Astrocyte of the hippocampus (primary cell): ENCODE measurements at places on chromosomes 11 and 22.
A peak's percentile ranks its signal among the peaks of the same experiment; 100 is the strongest.

DNA sequence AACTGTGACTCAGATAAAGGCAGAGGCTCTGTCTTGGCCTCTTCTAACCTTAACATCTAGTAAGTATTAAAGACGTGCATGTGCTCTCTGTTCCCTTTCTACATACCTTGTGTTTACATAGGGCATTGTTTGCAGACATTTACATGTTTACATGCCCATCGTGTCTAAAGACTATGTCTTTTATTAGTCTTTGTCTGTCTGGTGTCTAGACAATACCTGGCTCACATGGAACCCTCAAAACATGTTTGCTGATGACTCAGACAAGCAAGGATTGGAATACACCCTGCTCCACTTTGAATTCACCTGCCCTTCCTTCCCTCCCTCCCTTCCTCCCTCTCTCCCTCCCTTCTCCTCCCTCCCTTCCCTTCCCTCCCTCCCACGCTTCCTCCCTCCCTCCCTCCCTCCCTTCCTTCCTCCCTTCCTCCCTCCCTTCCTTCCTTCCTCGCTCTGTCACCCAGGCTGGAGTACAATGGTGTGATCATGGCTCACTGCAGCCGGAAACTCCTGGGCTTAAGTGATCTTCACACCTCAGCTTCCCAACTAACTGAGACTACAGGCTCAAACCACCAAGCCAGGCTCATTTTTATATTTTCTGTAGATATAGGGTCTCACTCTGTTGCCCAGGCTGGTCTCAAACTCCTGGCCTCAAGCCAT, 23.7 kb upstream of the SORL1-AS1 start:
- DNase-seq: no peak

GRCh38 chr11:20088397-20089225, 71.7 kb downstream of the DBX1 start:
- DNase-seq: peak; percentile 63

DNA sequence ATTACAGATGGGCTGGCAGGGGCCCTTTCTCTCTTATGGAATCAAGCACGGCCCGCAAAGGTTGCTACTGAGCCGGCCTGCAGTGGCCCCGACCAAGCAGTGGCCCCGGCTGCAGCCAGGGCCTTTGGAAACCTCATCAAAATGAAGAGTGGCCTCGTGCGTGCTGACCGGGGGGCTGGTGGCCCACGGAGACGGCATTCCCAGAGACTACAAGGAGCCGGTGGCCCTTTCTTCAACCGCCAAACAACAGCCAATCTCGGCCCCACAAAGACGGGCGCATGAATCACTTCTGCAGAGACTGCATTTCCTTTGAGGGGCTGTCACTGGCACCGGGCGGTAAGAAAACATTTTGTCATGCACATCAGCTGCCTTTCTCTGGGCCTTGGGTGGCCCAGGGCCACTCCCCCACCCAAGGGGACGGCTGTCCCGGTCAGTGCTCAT, 43.1 kb upstream of the FGF3 start:
- peak; percentile 60 for DNase-seq

- DNase-seq: no peak
Observed at GRCh38 chr11:11533751-11534150, 88.1 kb downstream of the GALNT18 start.

GRCh38 chr11:60705895-60706294, 6.5 kb downstream of the MS4A8 start:
- no peak for DNase-seq

- DNase-seq: no peak
Observed at GRCh38 chr11:94194712-94195111, 66.1 kb downstream of the PANX1 start.

GRCh38 chr11:1628506-1629325, 859 bp upstream of the KRTAP5-5 start:
- DNase-seq: peak; percentile 70

GRCh38 chr22:31346733-31347250, 646 bp upstream of the PATZ1 start:
- peak; percentile 65 for DNase-seq

- DNase-seq: no peak
Observed at GRCh38 chr22:24450610-24451009, 23.2 kb downstream of the ADORA2A start.

- DNase-seq: no peak
Observed at GRCh38 chr11:44985721-44986120, 35.0 kb upstream of the TP53I11 start.

DNA sequence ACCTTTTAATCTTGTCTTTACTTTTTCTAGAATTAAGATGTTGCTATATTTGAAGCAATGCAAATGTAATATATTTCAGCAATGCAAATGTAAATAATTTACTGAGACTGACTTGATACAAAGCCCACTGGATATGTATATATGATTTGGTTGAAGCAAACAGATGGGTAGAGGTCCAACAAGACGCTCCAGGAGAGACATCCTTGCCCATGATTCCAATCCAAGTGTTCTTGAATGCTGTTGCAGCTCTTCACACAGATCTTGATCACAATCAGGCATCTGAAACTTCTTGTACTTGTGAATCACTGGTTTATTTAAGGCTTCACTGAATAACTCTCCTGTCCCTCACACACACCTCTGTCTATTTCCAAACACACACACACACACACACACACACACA, 507.0 kb downstream of the LRRC4C start:
- no peak for DNase-seq

- no peak for DNase-seq
Observed at GRCh38 chr22:50640857-50641647, 13.1 kb upstream of the ARSA start.

DNA sequence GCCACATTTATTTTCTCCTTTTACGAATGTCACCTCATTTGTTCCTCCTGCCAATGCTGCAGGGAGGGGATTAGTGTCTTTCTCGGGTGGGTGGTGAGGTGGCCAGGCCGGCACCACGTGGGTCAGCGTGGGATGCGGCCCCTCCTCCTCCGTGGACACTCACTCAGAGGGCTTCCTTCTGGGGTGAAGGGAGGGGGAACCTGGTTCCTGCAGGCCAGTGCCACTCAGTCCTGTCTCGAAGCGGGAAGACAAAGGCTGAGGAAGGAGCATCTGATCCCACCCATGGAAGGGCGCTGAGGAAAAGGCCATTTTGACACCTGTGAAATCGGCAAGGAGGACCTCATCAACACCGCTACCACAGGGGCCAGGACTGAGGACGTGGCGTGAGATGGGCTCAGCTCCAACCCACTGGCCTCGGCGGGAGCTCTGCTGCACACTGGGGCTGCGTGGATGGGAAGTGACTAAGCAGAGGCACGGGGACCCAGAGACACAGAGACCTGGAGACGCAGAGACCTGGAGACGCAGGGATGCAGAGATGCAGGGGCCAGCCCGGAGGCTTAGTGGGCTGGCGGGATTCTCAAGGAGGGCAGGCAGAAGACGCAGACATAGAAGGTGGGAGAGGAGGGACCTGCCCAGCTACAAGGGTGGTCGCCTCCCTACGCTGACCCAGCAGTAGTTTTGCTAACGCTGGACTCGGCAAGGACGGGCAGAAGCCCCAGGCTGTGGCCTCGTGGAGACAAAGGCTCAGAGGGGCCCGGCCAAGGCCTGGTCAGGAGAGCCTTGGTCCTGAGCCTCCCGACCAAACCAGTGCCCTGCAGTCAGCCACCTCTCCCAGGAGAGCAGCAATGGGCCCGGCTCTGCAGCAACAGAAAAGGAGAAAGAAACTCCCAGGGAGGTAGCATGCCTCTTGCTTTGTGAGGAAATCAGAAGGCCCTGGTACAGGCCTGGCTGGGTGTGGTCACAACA, 1071.2 kb downstream of the BRD1 start:
- no peak for DNase-seq

DNA sequence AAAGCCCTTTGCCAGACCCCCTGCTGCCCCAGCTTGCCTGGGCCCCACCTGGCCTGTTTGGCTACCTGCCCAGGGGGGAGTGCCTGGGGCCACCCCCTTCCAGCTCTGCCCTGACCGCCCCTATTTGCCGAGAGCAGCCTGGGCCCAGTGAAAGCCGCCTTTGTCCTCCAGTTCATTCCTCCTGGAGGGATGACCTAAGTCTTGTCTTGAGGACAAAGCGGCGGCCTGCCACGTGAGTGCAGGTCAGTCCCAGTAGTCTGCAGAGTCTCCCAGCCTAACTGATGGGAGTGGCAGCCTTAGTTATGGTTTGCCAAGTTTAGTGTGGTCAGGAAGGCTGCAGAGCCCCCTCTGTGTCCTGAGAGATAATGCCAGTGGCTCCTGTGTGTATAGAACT, 115.9 kb upstream of the CRYBB3 start:
- no peak for DNase-seq

DNA sequence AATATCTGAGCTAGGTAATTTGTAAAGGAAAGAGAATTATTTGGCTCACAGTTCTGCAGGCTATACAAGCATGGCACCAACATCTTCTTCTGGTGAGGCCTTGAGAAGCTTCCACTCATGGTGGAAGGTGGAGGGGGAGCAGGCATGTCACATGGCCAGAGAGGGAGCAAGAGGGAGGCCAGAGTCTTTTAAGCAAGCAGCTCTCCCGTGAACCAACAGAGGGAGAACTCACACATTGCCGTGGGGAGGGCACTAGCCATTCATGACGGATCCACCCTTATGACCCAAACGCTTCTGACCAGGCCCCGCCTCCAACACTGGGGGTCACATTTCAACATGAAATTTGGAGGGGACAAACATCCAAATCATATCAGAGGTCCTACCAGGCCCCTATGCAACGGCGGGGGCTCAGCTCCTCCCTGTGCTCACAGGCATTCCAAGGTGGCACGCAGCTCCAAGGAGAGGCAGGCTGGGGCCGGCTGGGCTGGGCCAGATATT, 4.6 kb downstream of the C11orf96 start:
- DNase-seq: no peak

GRCh38 chr11:122821169-122821568, 17.1 kb upstream of the CRTAM start:
- no peak for DNase-seq

- no peak for DNase-seq
Observed at GRCh38 chr11:97786961-97787360, 1233.8 kb upstream of the CNTN5 start.
